ENCODE measurements at places on chromosomes 6 and 20.

- no peak for DNase-seq
These were observed 132.5 kb downstream of the PREX1 start for GRCh38 chr20:48695255-48695654.

GRCh38 chr6:131048933-131049515, 14.0 kb downstream of the EPB41L2 start:
- DNase-seq, result no peak

DNA sequence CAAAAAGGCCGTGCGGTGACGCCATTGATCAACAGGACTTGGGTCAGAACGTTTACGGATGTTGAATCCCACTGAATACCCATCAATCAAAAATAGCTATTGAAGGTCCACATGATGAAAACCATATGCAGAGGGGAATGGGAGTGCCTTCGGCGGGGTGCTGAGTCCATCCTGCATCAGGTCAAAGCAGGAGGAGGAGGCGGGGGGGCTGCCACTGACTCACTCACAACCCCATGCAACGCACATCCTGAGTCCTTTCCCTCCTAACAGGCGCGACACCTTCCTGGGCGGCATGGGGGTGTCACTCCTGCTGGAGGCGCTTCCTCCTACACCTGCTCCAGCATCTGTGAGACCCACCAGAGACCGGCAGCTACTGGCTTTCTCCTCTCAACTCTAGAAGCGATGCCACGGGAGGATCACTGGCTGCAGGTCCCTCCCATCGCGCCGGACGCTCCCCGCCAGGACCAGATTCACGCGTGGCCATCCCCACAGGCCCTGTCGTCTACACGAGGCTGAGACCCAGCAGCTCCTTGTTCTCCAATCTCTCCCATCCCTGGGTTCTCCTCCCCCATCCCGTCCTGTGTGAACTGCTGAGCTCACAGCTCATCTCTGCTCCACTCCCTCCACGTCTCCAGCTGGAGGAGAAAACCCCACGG, 170.6 kb upstream of the THBS2 start:
- DNase-seq, result no peak

- no peak for DNase-seq
These were observed 210.4 kb downstream of the FOXC1 start for GRCh38 chr6:1820165-1820564.

- DNase-seq, result peak; percentile 56
These were observed 4.4 kb downstream of the AMD1 start for GRCh38 chr6:110878751-110879522.

GRCh38 chr6:87384038-87384437, 23.7 kb upstream of the CFAP206 start:
- no peak for DNase-seq

DNA sequence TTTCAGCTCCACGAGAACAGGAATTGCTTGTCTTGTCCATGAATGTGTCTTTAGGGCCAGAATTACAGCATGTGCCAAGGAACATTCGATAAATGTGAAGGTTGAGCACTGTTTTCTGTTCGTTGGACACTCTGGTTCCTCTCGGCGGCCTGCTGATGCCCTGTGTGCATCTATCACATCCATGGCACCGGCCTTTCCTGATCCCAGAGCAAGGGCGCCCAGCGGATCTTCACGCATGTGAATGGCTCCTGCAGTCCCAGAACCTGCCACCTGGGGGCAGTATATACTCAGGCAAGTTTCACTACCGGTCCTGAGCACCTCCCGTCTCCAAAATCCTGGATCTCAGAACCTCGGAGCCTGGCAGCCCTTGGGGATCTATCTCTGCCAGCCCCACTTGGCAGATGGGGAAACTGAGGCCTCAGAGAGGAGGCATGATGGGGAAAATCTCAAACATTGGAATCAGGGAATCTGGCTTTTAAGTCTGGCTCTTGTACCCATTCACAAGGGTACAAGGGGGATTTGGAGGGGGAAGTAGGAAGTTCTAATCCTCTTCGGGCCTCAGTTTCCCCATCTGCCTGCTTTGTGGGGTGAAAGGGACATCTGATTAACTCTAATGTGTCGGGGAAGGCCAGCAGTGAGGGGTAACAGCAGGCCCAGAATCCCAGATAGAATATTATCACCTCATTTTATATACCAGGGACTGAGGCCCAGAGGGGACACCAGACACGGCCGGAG, 4.3 kb upstream of the CEBPB start:
- peak; percentile 94 for DNase-seq

GRCh38 chr6:127053032-127053874, 65.2 kb upstream of the RSPO3 start:
- no peak for DNase-seq

Data from activated CD4-positive, alpha-beta T cell treated with anti-CD3 and anti-CD28 coated beads, Interleukin-2, Interleukin-6, amounts not matched to agents 100 ng/mL and 50 ng/mL, durations not matched to agents 16 hours and 8 hours (primary cell).